ENCODE measurements at places on chromosomes 7 and 10.

DNA sequence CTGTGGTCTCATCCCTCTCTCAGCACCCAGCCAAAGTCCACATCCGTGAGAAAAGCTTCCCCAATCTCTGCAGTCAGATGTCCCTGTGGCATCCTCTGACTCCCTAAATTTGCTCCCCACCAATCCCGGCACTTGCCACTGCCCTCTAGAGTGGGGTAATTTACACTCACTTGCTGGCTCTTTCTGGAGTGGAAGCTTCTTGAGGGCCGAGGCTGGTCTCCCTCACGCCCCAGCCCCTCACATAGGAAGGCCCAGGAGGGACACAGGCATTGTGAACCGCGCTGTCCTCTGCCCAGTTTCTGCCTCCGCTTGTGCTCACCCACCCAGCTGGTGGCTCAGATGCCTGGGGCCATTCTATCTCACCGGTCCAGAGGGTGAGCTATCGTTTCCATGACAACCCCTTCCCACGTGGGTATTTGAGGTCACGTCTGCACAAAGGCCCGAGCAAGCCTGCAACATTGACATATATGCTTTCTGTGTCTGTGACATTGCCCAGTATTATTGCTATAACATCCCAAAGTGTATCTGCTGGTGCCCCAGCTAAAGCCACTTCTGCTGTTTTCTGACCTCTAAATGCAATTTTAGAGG, 97.3 kb upstream of the CTBP2 start:
- no peak for DNase-seq

GRCh38 chr10:112601214-112602090, 154.4 kb downstream of the VTI1A start:
- no peak for DNase-seq

DNA sequence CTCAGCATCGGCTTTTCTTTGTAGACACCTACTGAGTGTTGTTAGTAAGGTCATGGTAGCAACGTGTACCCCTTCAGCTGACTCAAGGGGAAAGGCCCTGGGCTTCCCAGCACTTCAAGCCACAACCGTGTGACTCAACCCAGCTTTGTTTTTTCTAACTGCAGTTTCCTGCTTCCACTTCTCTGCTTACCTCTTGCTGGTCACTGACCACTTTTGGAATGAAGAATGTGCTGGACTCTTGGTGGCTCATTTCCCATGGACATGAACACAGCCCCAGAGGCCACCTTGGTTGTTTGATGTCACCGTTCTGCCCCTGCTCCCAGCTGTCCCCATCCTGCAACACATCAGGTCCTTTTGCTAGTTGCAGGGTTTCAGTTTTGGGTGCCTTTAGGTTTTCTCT, 69.5 kb upstream of the ZNF438 start:
- peak; percentile 93 for DNase-seq

GRCh38 chr7:131359136-131359776, 31.6 kb downstream of the MKLN1 start:
- peak; percentile 69 for DNase-seq

DNA sequence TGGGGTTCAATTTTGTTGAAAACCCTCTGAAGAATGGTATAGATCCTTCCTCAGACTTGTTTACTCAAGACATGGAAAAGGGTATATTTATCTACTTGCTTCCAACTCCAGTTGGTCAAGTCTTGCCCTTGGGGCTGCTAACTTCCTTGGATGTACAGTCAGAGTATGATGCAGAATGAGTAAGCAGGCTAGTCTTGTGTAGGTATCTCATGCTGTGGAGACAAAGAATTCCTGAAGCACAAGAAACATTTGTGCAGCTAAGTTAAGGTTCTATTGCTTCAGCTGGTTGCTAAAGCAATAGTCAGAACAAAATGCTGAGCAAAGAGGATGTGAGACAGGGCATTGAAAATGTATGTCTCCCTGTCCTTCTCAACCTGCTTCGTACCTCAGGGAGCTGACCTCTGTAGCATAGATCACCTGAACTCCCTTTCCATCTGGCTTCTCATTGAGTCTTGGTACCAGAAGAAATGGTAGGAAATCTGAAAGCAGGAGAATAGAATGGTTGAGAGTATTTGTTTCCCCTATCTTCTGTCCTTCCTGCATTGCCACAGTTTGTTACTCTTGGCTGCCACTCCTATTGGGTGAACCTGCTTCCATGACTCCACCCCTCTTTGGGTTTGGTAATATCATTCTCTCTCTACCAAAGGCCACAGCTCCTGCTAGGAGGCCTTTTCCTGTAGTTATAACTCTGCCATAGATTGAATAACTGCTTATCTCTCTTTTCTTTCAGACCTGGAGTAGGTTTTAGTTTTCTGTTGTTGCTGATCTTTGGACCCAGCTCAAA, 346.0 kb downstream of the PHF14 start:
- no peak for DNase-seq

GRCh38 chr7:155694851-155695250, 50.4 kb downstream of the RBM33 start:
- DNase-seq, result peak; percentile 55

DNA sequence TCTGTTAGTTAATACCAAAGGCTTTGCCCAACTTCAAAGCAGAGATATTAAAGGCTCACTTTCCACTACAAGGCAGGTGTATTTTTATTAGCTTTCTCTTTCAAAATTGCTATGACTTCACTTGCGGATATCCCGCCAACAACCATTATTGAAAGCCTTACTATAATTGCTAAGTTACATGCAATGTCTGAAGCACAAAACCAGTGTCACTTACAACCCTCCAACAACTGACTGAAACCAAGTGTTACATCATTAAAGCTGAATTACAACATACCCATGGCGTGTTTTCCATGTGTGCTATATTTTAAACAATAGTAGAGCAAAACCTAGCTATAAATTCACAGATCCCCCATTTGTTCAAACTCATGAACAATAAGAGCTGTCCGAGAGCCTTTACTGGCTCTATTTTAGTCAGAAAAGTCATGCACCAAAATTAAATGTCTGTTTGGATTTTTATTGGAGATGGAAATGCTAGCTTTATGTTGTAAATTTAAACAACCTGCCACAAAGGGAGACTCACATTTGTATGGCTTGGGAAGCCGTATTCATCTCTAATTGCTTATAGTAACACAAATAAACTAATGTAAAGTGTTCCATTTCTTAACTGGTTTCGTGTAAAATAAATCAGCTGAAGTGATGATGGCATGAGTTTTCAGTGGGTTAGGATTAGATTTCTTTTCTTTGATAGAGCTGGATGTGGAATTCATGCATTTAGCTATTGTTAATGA, 227.1 kb downstream of the AGMO start:
- no peak for DNase-seq

GRCh38 chr10:70478191-70479164, at the start of gene PALD1:
TSS of gene PALD1 (plus strand) at chr10:70478767. CDS start at chr10:70525952, 47,185 bp downstream.
- DNase-seq, result no peak

DNA sequence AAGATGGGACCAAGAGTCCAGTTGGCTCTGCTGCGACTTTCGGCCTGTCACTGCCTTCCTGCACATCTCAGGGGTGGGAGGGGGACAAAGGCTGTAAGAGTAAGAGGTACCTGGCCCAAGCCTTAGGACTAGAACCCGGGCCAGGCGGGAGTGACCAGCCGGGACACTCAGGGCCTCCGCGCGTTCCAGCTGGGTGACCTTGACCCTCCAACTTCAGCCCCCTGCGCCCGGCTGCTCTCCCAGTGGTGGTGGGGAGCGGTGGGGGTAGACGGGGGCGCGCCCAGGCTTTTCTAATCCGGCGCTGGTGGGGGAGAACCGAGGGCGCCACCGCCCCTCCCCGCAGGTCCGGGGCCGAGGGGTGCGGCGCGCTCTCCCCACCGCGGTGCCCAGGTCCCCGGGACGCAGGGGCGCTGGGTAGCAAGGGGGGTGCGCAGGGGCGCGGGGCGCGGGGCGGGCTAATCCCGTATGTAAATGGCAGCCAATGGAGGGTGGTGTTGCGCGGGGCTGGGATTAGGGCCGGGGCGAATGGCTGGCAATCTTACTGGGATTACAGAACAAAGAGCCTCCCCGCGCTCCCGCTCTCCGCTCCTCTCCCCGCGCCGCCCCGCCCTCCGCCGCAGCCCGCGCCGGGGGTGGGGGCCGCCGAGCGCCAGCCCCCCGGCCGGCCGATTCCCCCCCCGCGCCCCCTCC, at the start of gene GTF2IRD1:
Gene GTF2IRD1, plus strand, starts transcription at position 585 of the 690 bp plus-strand sequence. CDS start 54,175 bp downstream, outside the sequence.
- peak; percentile 73 for DNase-seq

DNA sequence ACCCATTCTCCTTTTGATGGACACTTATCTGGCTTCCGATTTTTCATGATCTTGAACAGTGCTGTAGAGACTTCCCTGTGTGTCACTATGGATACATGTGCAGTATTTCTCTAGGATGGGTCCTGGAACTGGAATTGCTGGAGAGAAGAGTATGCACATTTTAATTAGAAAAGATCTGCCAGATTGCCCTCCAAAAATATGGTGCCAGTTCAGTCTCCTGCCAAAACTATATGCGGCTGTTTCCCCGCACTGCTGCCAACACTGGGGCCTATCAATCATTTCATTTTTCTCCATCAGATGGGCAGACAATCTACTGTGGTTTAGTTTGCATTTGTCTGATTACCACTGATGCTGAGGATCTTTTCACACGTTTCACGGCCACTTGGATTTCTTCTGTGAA, 105.0 kb downstream of the SH2D4B start:
- DNase-seq, result no peak

GRCh38 chr10:77409697-77410471, 227.7 kb downstream of the KCNMA1 start:
- no peak for DNase-seq

- DNase-seq, result no peak
These were observed 559.5 kb upstream of the C7orf33 start for GRCh38 chr7:148031019-148031418.
